ENCODE measurements at places on chromosomes 4 and X.

GRCh38 chr4:83876047-83876446 is 340.1 kb downstream of the GPAT3 start:
- no peak for DNase-seq

DNA sequence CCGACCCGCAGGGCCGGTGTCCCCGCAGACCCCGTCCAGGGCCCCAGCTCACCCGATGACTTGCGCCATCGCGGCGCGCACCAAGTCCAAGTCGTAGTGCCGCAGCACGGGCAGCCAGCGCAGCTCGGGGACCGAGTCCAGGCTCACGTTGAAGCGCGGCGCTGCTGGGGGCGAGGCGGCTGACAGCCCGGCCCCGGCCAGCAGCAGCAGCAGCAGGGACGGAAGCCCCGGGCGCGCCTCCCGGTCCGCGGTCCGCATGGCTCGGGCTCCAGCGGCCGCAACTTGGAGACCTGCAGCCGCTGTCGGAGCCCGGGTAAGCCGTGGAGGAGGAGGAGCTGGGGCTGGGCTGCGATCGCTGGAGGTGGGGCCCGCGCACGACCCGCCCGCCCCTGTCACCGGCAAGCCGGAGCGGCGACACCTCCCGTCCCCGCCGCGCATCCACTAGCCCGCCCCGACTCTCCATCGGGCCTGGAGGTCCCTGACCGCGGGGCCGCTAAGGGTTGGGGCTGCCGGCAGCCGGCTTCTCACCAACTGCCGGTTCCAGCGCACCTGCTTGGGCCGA is at the start of gene NAAA:
TSS of gene NAAA (minus strand) at position 322 of the 562 bp plus-strand sequence. CDS start at position 258, 64 bp downstream.
- no peak for DNase-seq

DNA sequence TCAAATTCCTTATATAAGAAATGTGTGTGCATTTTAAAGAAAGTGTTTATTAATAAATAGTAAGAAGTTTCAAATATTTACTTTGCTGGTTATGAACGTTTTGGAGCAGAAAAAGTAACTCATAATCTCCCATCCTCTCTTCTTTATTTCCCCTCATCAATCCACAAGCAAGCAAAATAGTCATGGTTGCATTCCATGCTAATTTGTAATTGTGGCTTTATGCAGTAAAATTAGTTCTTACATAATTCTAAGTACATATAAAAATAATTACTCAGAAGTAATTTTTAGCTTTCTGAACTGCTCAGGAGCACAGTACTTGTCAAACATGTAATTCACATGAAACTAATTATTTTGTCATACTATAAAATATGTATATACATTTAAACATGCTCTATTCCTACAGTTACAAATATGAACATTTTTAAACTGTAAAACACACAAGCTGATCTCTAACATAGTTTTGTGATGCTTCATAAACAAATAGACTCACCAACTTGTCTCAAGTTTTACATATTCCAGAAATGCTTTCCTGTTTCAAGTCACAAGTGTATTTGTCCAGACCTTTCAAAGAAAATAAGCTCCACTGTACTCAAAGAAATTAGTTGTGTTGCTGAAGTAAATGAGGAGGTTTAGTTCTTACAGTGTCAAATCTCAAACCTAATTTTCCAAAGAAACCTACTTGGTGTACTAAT is 218.9 kb downstream of the PABPC4L start:
- no peak for DNase-seq

DNA sequence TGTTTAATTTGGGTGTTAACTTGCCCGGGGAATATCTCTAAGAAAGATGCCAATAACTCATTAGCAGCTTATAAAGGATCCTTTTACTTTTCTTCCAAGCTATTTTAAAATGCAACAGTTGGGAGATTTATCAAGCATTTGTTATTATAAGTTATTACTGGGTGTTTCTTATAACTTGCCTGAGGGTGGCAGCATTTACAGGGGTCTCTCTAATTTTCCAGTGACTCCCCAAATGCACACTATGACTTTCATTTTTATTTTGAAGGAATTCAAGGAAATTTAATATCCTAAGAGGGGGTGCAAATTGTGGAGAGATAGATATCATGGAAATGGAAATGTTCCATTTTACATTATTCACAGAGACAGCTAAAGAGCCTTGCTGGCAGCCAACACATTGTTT is 138.0 kb downstream of the PDGFRA start:
- DNase-seq, result no peak

DNA sequence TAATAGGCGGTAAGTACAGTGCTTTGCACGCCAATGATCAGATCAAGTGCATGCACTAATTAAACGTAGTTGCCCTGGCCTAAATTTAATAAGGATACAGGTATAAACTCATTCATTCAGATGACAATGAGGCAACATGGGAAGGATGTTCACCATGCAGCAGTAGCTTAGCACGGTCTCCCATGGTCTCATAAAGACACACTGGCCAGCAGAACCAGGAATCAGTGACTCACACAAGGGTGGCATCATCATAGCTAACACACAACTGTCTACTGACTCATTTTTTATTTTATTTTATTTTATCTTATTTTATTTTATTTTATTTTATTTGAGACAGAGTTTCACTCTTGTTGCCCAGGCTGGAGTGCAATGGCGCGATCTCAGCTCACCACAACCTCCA is 42.7 kb downstream of the TMEM156 start:
- DNase-seq, result no peak

DNA sequence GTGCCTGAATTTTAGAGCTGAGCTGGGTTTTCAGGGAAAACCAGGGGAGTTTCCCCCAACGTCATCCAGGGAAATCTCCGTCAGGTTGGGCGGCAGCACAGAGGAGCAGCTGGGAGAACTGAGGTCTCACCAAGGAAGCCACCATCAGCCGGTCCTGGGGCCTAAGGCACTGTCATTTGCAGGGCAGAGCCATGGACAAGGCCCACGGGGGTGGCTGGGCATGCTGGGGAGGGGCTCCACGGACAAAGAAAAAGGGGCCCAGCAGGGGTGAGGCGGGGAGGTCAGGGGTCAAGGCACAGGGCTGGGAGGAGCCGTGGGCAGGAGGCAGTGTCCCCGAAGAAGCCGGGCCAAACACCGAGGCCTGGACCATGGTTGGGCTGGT is 109.8 kb downstream of the HMX1 start:
- no peak for DNase-seq

- DNase-seq, result no peak
Measured at GRCh38 chr4:18538121-18538520, 516.6 kb upstream of the LCORL start.

DNA sequence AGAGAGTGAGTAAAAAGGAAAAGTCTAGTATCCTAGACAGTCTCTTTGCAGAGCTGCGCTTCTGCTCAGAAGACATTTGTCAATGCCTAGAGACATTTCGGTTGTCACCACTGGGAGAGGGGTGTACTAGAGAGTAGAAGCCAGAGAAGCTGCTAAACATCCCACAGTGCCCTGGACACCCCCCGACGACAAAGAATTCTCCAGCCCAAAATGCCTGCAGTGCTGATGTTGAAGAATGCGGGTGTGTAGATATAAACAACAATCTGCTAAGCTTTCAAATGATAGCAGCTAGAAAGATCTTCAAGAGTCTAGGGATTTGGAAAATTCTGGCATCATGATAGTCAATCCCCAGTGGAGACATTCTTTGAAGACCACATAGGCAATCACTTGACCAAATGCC is 90.1 kb downstream of the PALLD start:
- no peak for DNase-seq

All from AG04449 (cell line).